Right kidney (tissue), 9 donors: ENCODE measurements at places on chromosomes 2 and 18.

- no peak for DNase-seq
These were observed 106.1 kb downstream of the ETAA1 start for GRCh38 chr2:67503066-67503795.

DNA sequence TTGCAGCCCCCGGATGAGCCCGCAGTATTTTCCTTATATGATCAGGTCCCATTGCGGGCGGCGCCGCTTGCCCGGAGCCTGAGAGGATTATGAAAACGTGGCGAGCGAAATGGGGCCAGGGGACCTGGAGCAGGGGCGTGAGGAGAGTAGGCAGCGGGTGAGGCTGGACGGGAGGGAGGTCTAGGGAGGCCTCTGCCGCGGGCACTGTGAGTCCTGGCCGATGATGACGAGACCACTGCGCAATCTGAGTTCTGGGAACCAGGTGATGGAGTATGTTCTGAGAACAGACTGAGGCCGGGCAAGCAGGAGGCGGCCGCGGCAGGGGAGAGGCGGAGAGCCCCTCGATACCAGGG is 790 bp upstream of the ACAA2 start:
- peak; percentile 94 for DNase-seq

DNA sequence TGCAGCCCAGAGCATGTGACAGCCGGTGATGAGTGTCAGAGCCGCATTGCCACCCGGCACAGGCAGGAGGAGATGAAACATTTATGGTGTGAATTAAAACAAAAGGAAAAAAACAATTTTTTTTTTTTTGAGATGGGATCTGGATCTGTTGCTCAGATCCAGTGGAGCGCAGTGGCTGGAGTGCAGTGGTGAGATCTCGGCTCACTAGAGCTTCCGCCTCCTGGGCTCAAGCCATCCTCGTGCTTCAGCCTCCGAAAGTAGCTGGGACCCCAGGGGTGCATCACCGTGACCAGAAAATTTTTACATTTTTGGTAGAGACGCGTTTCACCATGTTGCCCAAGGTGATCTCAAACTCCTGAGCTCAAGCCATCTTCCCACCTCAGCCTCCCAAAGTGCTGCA is 182.1 kb upstream of the SALL3 start:
- DNase-seq, result no peak

GRCh38 chr18:37294951-37295350 is 270.6 kb downstream of the CELF4 start:
- DNase-seq, result no peak

DNA sequence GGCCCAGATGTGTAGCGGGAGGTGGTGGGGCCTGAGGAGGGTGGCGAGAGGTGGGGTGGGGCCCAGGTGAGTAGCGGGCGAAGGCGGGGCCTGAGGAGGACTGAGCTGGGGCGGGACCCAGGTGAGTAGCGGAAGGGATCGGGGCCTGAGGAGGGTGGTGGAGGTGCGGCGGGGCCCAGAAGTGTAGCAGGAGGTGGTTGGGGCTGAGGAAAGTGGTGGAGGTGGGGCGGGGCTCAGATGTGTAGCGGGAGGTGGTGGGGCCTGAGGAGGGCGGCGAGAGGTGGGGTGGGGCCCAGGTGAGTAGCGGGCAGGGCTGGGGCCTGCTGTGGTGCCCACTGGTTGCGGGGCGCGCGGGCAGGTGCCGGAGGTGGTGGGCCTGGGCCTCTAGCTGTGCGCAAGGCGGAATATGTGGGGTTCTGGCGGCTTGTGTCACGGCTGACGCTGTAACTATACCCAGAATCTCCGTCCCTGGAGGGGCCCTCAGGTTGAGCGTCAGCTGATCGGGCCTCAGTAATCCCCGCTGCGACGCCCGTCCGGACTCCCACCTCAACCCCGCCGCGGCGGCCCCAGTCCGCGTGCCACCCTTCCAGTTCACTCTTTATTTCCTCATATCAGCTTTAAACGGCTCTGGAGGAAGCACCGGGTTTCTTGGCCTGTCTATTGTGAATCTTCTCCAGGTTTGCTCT is 866 bp upstream of the SF3B6 start:
- peak; percentile 72 for DNase-seq

DNA sequence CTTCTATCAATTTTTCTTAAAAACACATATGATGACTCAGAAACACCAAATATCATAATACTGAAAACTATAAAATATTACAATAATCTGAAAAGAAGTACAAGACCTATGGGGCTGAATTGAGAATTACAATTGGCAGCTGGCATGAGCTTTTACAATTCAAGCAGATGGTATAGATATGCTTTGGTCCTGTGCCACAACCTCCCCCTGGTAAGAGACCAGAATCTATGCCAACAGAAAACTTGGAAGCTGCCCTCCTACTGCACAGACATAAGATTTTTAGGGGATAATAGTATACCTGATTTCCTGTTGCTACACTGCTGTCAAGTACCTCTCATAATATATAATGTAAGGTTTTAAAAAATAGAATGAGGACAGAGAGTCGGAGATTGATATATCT is 46.8 kb upstream of the CDH7 start:
- no peak for DNase-seq

GRCh38 chr2:105100046-105100840 is 62.4 kb downstream of the MRPS9 start:
- no peak for DNase-seq

GRCh38 chr2:133809485-133809884 is 241.2 kb upstream of the NCKAP5 start:
- no peak for DNase-seq

- no peak for DNase-seq
These were observed 939.0 kb upstream of the FANCL start for GRCh38 chr2:59180111-59180510.

GRCh38 chr2:222922019-222922800 is 61.4 kb downstream of the ACSL3 start:
- no peak for DNase-seq

- no peak for DNase-seq
These were observed 55.1 kb downstream of the CYP27C1 start for GRCh38 chr2:127164761-127165538.

DNA sequence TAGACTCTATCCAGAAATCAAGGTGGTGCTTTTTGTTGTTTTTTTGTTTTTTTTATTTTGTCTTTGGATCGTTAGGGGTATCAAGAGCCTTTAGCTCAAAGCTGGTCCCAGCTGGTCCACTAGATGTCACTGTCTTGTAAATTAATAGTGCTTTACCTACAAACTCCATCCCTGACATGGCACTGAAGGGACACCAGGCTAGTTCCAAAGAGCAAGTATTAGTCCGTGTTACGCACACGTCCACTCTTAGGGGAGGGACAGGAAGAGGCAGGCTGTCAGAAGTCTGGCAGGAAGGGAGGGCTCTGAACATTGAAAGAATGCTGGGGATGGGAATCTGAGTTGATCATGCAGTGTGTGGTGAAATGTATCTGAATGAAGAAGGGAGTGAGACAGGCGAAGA is 85.9 kb upstream of the CCBE1 start:
- DNase-seq, result no peak

- DNase-seq, result peak; percentile 28
These were observed 10.0 kb downstream of the RNF144A start for GRCh38 chr2:6927186-6927585.

DNA sequence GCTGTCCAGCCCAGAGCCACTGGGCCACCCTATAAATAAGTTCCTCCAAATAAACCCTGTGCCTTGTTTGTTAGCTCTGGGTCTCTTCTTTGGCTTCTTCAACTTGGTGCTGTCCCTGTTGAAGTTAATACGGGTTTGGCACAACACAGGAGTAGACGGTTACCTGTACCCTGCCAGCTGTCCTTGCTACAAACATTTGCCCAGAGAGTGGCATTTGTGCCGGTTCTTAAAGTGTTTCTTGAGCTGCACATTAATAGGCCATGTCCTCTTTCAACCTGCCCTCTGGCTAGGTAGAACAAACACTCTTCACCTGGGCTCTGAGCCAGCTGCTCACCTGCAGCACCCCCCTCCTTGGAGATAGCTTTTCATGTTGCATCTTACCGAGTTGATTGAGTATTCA is 139.2 kb downstream of the NEDD4L start:
- no peak for DNase-seq

DNA sequence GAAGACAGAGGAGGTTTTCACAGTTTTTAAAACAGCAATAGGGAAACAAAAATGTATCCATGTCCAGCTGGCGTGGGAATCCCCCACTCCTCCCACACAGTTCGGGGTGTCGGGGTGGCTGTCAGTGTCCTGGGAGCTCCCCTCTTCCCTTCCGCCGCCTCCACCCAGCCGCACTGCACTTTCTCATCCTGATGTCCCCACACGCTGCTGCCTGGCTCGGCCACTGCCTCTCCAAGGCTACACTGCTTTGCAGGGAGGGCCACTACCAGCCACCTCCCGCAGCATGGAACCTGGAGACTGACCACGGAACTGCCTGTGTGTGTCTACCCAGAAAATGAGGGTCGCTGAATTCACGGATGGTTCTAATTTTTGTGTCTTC is 138.7 kb upstream of the CTDP1 start:
- no peak for DNase-seq

- DNase-seq, result no peak
These were observed 126.4 kb downstream of the KCTD1 start for GRCh38 chr18:26421931-26422330.

DNA sequence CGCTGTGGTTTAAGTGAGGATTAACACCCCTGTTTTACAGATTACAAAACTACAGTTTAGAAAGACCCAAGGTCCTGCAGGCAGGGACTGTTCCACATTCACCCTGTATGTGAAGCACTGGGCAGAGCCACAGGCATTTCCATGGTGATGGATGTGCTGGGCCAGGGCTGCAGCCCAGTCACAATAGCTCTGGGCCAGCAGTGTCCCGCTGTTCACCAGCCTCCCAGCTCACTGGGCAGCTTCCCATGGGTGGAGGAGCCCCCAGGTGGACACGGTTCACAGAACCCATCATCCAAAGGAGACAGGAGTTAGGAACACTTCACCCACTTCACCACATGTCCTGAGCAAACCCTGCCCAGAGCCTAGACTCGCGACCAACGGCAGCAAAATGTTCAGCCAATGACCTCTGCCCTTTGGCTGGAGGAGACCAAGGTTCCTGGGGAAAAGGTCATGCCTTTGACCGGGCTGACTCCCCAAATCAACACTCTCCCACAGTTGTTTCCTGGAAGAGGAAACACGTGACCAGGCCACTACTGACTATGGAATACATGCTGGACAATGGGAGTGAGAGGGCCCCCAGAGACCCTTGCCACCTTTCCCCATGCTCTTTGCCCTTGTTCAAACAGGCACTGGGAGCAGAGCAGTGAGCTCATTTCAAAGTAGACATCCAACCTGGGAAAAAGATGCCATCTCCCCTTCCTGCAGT is 28.0 kb upstream of the SLC35F6 start:
- DNase-seq, result no peak

GRCh38 chr2:42832289-42832634 is 39.9 kb upstream of the HAAO start:
- no peak for DNase-seq

- no peak for DNase-seq
These were observed 110.1 kb upstream of the FBXO11 start for GRCh38 chr2:48016225-48017019.

- no peak for DNase-seq
These were observed 14.1 kb downstream of the RIF1 start for GRCh38 chr2:151423760-151424159.

GRCh38 chr2:241135737-241136136 is 13.5 kb downstream of the PASK start:
- DNase-seq, result no peak

GRCh38 chr2:128315829-128316776 is 2.6 kb downstream of the HS6ST1 start:
- DNase-seq, result no peak

- DNase-seq, result peak; percentile 42
These were observed 423.3 kb downstream of the LPIN1 start for GRCh38 chr2:12169721-12170120.

DNA sequence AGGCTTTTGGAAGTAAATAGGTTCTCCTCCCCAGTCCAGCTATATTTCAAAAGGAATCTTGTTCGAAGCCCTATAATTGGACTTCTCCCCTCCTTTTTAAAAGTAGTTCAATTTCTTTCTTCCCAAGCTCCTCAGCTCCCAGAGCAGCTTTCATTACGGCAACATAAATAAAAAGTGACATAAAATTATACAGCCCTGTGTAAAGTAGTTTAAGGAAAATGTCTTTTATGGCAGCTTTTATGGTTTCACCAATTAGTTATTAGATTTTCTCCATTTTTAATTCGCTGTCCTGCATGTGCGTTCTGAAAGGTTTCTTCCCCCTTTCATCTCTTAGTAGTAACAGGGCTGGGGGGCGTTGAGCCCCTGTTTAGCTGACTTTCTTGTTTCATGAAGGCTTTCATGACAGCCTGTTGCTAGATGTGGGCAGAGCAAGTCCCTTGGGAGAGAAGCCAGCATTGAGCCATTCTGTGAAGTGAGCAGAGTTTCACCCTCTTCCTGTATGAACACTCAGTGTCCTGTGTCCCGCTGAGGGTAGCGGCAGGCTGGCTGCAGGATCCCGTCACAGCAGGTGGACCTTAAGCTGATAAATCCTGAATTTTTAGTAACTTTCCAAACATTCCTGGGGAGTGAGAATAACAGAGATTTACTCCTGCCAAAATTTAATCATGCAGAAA is 229.7 kb upstream of the SPRED2 start:
- DNase-seq, result peak; percentile 33

- DNase-seq, result peak; percentile 31
These were observed 207.4 kb downstream of the ARL6IP6 start for GRCh38 chr2:152925547-152926448.

DNA sequence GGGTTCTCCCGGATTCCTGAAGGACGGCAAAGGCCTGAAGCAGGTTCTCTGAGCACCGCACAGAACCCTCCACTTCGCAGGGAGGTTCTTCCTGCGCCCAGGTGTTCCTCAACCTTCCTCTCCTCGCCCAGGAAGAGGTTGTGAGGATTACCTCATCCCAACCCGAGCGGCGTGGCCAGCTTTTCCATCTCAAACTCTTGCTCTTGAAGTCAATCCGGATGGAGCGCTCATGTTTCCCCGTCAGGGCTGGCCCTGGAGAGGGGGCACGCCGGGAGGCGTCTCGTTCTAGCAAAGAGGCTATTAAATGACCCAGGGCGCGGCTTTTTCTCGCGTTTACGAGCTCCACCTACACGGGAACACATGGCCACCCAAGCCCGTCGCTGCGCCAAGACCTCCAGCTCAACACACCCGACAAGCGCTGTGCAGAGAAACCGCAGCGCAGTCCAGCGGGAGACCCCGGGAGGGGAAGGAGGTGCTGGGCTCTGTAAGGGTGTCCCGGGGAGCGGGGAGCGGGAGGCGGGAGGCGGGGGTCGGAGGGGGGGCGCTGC is 540 bp upstream of the RAB10 start:
- DNase-seq, result peak; percentile 96

GRCh38 chr2:205405752-205406151 is 276.5 kb upstream of the NRP2 start:
- no peak for DNase-seq

GRCh38 chr2:170369894-170370293 is 191.9 kb downstream of the MYO3B start:
- no peak for DNase-seq

GRCh38 chr18:25503567-25504081 is 151.7 kb upstream of the ZNF521 start:
- DNase-seq, result peak; percentile 63

DNA sequence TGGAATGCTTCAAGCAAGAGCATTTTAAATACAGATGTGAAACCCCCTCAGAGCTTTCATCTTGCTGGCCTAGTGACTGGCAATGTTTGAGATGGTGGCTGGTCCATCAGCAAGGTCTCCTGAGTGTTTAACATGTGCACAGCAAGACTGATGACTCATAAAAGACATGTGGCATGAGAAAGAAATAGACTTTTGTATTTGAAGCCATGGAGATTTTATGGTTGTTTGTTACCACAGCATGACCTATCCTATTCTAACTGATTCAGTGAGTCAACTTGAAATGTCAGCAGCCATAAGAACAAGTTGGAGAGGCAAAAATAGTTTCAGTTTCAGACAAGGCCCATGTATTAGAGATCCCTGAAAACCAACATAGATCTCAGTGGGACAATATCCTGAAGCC is 154.7 kb upstream of the LYPD1 start:
- DNase-seq, result no peak
